ENCODE measurements at places on chromosomes 4 and X. TPM values are rescaled to one million over a fixed set of nuclear protein-coding genes. Genes with fewer than 3 reads are reported as not detected.

The MAP3K15 gene
- total RNA-seq = 0.13 TPM

The PALLD gene
- 10.1 TPM for total RNA-seq

The FRAS1 gene
- 7.7 TPM for total RNA-seq

The ZMAT1 gene
- total RNA-seq = 4.0 TPM

The PWWP3B gene
- 1.3 TPM for total RNA-seq

The GUCY1A1 gene
- total RNA-seq = 0.13 TPM

The HSFX4 gene
- total RNA-seq = not detected

The RASSF6 gene
- total RNA-seq = under 0.01 TPM

The DCLK2 gene
- total RNA-seq = 3.9 TPM

The MAGEA2 gene
- total RNA-seq = not detected

The CLNK gene
- not detected for total RNA-seq

Data from thoracic aorta endothelial cell (primary cell).